GM10248 (cell line): ENCODE measurements at places on chromosomes 12 and 14.

DNA sequence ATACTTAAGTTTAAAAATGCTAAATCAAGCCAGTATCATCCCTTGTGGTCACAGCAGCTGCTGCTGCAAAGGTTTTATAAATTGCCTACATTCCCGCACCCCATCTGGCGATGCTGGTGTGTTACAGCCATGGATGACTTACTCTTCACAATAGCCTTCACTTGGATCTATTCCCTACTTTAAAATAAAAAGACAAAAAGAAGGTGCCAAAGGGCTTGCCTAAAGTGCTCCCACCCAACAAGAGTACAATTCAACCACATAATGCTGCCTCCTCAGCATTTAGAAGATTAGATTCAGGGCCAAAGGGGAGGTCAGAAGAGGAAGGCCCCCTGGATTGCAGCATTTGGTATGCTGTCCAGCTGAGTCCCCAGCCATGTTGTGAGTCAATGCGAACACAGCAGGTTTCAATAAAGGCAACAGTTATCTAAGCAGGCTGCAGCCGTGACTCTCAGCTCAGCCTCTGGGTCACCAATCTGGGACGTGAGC is 176.1 kb downstream of the DAD1 start:
- no peak for DNase-seq

DNA sequence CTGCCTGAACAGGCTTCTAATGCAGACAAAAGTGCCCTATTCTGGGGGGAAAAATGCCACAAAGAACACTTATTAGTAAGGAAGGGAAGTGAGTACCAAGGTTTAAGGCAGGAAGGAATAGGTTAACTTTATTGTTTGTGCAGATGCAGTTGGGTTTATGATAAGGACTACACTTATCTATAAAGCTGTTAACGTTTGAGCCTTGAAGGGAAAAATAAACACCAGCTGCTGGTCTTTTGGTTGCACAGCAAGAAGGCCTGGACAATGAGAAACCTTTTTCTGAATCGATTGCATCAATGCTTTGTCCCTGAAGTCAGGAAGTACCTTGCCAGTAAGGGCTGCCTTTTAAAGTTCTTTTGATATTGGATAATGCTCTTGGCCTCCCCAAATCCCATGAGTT is 407.8 kb downstream of the ATP23 start:
- no peak for DNase-seq

DNA sequence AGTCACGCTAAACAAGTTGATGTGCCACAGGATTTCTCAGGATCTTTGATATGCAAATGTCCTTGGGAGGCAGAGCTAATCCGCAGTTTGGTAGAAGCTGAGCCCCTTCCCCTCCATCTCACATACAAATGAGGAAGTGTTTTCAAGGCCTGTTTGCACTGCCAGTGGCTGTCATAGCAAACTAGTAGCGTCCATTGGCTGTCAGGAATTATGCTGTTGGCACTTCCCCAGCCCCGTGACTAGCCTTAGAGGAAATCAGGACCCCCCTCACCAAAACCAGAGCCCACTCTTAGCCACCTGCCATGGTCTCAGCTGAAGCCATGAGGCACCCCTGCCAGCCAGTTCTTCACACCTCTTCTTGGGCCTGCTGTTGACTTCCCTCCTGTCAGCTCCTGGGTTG is 253.9 kb downstream of the CACNA1C start:
- no peak for DNase-seq

DNA sequence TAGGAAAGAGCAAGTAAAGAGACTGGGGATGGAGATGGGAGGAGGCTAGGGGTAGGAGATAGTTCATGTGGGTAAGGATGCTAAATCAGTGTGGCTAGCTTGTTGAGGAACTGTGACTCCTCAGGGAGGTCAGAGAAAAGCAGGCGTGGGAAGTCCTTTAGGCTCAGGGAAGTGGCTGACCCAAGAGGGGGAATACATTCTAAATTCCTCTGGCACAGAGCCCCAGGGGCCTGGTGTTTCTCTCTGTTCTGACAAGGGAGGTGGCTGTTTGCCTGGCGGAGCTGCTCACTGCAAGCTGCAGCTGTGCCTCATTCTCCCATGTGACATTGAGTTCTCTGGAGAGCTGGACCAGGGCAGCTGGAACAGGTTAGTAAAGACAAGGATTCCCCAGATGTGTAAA is 152.2 kb upstream of the SLC38A2 start:
- DNase-seq, result no peak

DNA sequence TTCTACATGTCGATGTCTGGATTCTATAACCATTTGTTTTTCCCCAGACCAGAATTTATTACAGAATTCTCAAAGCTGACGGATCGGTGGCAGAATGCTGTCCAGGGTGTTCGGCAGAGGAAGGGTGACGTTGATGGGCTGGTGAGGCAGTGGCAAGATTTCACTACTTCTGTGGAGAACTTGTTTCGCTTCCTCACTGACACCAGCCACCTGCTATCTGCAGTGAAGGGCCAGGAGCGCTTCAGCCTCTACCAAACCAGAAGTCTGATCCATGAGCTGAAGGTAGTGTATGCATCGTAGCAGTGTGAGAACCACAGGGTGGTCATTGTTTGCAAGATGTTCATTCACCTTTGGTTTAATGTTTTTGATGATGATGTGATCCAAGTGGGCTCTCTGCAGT is 124.0 kb downstream of the ESR2 start:
- no peak for DNase-seq

GRCh38 chr12:106248846-106249371 is 1.1 kb upstream of the CKAP4 start:
- DNase-seq, result no peak

DNA sequence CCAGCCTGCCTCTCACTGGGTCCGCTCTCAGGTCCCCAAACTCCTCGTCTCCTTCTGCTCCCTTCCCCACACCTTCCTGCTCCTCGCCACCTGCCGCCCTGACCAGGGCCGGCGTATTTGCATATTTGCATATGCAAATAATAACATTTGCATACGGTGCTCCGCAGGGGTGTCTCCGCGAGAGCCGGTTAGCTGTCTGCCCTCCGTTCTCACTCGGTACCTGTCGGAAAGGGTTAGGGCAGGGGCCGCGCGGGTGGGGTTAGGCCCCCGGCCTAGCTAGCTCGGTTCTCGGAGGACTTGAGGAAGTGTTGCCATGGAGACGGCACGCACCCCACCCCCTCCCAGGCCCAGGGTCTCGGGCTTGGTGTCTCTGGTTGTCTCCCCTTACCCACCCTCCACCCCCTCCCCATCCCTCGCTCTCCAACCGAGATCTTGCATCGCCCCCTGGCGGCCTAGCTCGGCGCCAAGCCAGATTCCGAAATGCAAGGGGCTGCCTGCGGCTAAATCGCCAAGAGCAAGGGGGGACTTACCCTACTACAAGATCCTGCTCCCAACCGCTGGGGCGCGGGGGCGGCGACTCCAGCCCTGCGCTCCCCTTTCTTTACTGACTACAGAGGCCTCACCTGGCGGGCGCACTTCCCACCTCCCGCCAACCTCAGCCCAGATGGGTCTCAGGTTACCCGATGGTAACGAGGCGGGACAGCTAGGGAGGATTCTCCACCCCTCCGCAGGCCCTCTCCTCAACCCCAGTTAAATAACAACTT is 8.1 kb downstream of the STAC3 start:
- DNase-seq, result peak; percentile 72

- DNase-seq, result no peak
Observed at GRCh38 chr12:62601765-62602164, 135.1 kb downstream of the MON2 start.

GRCh38 chr14:95891742-95892141 is 15.1 kb downstream of the TUNAR start:
- DNase-seq, result no peak

GRCh38 chr14:76830556-76830955 is 4.3 kb downstream of the LRRC74A start:
- no peak for DNase-seq
